ENCODE measurements at places on chromosomes 1 and 21. TPM values are rescaled to one million over a fixed set of nuclear protein-coding genes. Genes with fewer than 3 reads are reported as not detected.
A peak's percentile ranks its signal among the peaks of the same experiment; 100 is the strongest.

Gene CA6
- total RNA-seq, result not detected

Gene CD1C
- not detected for total RNA-seq

Gene C21orf91
- total RNA-seq, result 5.3 TPM

Gene MMEL1
- total RNA-seq, result not detected

Gene USP24
- 19.7 TPM for total RNA-seq

DNA sequence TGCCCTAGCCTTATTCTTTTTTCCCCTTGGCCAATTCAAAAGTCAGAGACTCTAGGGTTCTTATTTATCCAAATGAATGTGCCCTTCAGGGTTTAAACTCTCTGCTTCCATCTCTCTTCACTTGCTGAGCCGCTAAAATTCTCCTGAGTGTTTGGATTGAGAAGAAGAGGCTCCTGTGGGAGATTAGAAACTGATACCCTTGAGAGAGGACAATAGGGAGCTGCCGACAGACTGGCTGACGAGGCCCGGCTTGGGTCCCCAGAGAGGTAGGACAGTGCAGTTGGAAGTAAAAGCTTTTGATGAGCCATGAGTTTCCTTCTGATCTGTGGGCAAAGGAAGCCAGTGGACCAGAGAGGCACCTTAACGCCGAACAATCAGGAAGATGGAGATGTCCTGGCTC lies 41.3 kb upstream of the UBE2U start:
- no peak for DNase-seq

DNA sequence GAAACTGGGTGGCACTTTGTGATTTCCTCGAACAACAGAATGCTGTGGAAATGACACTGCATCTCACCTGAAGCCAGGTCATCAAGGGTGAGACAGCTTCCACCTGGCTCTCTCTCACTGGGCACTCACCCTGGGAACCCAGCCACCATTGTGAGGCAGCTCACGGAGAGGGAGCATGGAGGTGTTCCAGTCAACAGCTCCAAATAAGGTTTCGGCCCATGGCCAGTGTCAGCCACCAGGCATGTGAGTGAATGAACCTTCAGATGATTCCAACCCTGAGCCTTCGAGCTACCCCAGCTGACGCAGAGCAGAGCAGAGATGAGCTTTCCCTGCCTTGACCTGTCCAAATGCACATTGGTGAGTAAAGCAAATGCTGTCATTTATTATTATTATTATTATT lies 58.1 kb downstream of the SYDE2 start:
- DNase-seq, result no peak

GRCh38 chr1:229943148-229943714 lies 123.8 kb upstream of the GALNT2 start:
- no peak for DNase-seq

DNA sequence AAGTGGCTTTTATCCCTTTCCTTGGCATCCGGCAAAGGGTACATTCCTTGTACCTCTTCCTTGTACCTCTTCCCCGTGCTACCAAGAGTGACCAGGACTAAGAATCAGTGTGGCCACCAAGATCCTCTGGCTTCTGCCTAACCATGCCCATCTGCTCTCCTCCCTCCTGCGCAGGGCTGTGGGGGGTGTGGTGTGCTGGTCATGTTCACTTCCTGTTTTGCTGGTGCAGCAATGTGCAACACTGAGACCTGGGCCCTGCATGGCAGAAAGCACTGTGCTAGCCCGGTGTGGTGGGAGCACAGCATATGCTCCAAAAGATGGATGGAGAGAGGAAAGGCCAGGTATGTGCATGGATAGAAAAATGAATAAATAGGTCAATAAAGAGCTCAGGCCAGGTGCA lies 33.3 kb upstream of the TENT5C start:
- no peak for DNase-seq

DNA sequence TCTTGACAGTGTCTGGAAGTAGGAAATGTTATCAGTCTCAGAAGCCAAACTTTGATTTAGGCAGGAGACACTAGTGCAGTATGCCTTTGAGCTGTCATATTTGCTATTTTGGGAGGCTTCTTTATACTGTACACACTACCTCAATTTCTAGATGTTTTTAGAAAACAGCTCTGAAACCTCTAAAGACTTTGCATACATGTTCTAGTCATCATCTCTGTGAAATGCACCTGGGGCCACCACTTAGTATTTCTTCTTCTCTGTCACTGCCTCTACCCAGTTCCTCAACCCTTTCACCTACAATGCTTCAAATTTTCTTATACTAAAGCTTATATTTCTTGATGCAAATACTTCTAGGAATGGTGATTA lies 29.1 kb upstream of the PLA2G4A start:
- no peak for DNase-seq

- no peak for DNase-seq
Observed at GRCh38 chr1:210648588-210649269, 320.0 kb downstream of the HHAT start.

DNA sequence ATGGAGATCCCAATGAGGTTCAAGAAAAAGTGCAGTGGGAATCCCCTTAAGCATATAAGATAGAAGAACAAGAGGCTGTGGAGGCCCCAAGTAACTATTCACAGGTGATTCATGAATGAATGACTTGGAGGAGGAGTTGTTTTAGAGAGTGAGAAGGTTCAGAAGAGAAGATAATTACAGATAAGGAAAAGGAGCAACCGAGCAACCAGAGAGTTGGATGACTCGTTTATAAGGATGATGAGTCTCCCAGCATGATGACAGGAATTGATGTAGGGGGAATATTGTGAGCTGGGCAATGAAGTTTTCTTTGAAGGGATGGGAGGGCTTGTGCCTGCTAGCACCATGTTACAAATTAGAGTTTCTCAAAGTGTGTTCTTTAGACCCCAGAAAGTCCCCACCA lies 9.8 kb downstream of the C8A start:
- peak; percentile 9 for DNase-seq

GRCh38 chr1:54949053-54949452 lies 31.4 kb upstream of the TMEM61 start:
- no peak for DNase-seq

DNA sequence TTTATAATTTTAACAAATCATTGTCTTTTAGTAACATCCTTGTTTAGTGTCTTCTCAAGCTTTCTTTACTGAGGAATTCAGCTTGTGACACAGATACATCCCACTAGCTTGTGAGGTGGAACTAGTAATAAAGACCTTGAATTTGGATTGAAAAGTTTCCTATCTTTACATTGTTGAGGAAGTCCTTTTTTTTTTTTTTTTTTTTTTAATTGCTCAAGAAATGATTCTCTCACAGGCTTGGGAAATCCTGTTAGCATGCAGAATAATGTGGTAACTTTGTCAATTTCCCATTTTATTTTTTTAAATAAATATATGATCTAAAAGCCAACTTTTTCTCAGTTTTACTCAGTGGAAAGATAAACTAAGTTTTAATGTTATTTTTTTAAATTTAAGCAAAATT lies 15.8 kb downstream of the DENND2D start:
- DNase-seq, result no peak

GRCh38 chr1:233725423-233725822 lies 111.5 kb downstream of the KCNK1 start:
- DNase-seq, result no peak

GRCh38 chr1:215878843-215879242 lies 311.7 kb downstream of the KCTD3 start:
- DNase-seq, result no peak

DNA sequence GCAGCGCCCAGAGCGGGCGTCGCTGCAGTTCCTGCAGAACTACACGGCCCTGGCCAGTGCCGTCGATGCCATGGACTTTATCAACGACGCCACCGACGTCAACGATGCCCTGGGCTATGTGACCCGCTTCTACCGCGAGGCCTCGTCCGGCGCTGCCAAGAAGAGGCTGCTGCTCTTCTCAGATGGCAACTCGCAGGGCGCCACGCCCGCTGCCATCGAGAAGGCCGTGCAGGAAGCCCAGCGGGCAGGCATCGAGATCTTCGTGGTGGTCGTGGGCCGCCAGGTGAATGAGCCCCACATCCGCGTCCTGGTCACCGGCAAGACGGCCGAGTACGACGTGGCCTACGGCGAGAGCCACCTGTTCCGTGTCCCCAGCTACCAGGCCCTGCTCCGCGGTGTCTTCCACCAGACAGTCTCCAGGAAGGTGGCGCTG lies 22.0 kb downstream of the COL6A1 start:
- no peak for DNase-seq

DNA sequence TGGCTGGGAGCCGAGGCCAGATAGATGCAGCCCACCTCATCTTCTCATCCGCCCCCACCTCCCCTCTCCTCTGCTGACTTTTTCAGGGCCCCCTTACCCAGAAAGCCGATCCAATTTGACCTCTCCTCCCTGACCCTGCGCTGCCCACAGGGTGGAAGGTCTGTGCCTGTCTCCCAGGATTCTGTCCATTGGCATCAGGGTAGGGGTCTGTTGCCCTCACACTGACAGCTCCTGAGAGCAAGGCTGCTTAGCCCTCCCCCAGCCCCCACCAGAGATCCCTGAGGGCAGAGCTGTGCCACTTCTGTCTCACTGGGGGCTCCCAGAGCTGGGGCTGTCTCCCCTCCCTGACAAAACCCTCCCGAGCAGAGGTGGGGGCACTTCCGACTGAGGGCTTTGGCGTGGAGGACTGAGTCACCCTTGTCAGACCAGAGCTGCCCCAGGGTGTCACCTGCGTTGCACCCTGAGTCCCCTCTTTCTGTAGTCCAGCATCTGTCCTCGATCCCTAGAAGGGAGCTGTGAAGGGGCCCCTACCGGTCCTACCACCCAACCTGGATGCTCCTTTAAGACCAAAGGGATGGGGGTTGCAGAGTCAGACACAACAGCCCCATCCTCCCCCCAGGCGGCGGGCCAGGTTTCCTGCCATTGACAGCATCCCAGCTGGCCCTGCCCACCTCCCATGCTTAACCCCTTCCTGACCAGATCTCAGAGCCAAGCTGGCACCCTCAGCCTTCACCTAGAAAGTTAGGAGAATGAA lies 2.4 kb upstream of the FAM110D start:
- DNase-seq, result no peak

DNA sequence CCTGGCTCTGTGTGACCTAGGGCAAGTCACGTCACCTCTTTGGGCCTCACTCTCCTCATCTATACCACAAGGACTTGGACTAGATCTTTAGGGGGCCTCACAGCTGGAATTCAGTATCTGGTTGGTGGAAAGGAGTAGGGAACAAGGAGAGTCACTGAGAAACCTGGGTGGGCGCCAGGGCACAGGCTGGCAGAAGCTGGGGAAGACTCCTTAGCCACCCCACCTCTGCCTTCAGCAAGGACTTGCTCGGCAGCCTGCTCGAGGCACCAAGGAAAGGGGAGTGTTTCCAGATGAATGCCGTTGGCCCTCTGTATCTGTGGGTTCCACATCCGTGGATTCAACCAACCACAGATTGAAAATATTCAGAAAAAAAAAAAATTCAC lies 1.2 kb upstream of the OPTC start:
- no peak for DNase-seq

- no peak for DNase-seq
Observed at GRCh38 chr1:248817065-248817464, 8.7 kb downstream of the SH3BP5L start.

- peak; percentile 51 for DNase-seq
Observed at GRCh38 chr1:207407655-207408260, 46.4 kb upstream of the CR2 start.

DNA sequence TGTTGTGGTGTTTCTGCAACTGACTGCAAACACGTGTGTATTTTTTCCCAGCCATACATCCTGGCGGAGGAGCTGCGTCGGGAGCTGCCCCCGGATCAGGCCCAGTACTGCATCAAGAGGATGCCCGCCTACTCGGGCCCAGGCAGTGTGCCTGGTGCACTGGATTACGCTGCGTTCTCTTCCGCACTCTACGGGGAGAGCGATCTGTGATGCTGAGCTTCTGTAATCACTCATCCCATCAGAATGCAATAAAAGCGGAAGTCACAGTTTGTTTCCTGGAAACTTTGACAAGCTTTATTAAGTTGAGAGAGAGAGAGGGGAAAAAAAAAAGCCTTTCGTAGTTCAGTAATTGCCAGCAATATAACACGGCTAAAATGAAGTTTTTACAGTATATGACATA lies 32.7 kb upstream of the MTR start:
- DNase-seq, result no peak

DNA sequence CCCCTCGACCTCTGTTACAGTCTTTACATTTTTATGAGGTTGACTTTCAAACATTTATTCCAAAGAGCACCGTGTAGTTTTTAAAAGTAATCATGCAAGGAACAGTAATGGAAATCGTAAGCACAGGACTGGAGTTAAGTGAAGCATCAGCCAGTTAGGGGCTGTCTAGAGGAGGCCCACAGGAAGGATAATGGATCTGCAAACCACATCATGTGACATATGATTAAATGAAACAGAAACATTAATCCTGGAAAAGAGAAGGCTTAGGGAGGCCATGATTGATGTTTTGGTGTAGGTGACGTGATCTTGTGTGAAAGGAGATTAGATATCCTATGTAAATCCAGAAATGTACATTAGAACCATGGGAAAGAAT lies 25.0 kb downstream of the RGS7 start:
- DNase-seq, result no peak

DNA sequence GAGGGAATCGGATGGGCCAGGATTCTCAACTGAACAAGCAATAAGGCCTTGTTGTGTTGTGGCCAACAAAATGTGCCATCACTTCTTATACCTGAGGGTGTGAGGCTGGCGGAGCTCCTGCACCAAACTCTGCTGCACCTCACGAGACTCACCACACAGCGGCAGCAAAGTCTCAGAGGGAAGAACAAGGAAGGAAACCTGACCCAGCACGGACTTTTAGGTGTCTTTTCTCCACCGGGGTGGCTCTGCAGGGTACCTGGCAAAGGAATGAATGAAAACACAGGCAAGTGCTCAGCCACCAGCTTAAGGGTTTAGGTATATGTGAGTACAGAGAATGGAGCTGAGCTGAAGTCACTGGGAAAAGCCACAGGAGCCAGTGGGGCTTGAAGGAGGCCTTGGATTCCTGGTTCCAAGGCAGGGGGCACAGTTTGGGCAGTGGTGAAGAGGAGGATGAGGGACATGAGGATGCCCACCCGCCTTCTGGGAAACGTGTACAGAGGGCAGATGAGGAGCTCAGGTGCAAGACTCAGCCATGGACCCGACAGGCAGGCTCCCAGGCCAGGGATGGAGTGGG lies 31.1 kb upstream of the HSD3B1 start:
- DNase-seq, result no peak

GRCh38 chr1:112704391-112704933 lies 2.5 kb downstream of the RHOC start:
- no peak for DNase-seq
